Pons (tissue), 1 donor: ENCODE measurements at places on chromosomes 16 and 17.

- DNase-seq = no peak
These were observed 30.6 kb downstream of the MRPS23 start for GRCh38 chr17:57819285-57819684.

- peak; percentile 82 for DNase-seq
These were observed 14.0 kb downstream of the COPZ2 start for GRCh38 chr17:48023400-48024148.

DNA sequence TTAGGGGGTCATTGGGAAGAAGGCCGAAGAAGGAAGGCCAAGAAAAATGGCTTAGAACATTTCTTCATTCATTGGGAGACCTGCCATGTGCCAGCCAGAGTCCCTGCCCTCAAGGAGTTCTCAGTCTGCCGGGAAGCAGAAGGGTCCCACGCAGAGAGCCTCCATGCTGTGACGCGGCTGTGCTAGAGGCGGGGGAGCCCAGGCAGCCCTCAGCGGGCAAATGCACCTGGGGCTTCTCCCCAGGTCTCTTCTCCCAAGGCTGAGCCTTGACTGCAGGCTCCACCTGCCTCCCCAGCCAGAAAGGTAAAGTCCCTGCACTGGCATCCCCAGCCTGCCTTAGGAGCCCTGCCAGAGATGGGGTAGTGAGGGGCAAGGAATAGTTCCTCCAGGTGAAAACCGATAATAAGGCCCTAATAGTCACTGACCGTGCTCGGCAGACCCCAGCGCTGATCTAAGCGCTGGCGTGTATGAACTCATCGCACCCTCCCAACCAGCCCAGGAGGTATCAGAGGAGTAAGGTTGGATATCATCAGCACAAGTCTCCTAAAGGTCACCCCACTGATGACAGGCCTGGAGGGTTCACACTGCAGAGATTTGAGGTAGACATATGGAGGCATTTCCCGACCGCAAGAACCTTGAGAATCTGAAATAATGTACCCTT is 6.0 kb upstream of the CDR2L start:
- DNase-seq = no peak

- DNase-seq = no peak
These were observed 19.7 kb downstream of the PITPNM3 start for GRCh38 chr17:6536566-6537065.

DNA sequence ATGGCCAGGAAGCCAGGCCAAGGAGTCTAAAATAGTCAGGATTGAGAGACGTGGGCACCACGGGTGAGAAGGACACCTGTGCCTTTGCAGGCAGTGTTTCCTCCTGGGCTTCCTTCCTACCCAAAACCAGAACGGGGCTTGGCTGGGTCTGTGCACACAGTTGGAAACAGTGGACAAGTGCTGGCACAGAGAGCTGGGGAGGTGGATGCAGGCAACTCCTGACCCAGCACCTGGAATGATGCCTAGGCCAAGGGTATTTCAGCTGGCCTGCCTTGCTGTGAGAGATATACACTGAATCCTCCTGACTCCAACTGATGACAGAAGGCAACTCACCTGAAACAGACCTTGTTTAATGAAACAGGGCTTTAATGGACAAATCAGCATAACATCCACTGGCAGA is 186.2 kb downstream of the SLC39A11 start:
- no peak for DNase-seq

- no peak for DNase-seq
These were observed 6.9 kb downstream of the PPY start for GRCh38 chr17:43935204-43935925.

DNA sequence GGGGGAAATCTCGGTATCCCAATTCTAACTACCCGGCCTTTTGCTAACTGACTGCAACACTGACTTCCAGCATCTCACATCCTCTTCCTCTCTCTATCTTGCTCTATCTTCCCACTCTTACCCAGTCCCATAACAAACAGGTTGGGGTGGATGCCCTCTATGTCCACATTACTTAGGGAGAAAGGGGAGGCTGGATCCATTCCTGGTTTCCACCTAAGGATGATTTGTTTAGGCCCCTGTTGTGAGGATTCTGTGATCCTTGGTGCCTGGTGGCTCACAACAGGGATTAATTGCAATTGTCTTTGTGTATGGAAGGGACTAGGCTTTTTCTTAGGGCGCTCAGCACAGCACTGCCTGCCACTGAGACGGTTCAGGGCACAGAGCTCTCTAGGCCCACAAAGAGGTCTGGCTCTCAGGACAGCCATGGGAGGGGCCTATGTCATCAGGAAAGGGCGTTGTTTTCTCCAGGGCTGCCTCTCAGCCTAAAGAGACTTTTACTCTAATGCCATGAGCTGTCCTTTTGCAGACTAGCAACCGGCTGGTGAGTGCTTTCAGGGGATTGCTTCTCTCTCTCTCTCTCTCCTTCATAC is 612.1 kb upstream of the SALL1 start:
- no peak for DNase-seq

DNA sequence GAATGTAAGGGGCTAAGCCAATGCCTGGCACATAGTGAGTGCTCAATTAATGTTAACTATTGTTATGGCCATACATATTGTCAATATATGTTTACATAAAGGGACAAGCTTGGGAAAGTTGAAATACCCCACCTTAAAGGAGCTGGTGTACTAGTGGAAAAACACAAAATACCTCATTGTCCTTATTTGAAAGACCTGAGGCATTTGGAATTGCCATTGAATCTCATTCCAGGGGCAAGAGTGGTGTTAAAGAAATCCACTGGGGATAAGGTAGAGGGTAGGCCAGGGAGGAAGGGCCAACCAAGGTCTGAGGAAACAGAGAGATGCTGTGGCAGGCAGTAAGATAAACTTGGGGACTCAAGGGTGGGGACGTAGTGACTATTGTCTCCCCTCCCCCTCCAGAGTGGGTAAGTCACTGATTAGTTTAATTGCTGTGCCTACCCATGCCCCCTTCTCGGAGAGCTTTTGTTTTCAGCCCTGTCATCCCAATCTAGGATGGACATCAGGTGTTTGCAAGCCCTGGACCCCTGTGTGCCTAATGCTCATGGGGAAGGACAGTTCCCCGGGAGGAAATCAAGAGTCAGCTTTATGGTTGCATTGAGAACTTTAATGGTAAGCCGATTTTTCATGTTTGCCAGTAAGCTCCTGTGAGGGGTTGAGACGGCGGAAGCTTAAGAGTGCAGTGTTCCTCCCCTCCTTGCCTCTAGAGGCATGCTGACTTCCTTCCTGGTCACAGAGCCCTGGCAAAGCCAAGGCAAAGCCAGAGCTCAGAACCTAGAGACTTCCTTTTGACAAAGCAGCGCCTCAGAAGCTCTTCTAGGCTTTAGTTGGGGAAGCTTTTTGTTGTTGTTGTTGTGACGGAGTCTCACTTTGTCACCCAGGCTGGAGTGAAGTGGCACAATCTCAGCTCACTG is 2.5 kb upstream of the HEATR9 start:
- no peak for DNase-seq

GRCh38 chr17:5587438-5588032 is 3.2 kb upstream of the NLRP1 start:
- DNase-seq = peak; percentile 95

DNA sequence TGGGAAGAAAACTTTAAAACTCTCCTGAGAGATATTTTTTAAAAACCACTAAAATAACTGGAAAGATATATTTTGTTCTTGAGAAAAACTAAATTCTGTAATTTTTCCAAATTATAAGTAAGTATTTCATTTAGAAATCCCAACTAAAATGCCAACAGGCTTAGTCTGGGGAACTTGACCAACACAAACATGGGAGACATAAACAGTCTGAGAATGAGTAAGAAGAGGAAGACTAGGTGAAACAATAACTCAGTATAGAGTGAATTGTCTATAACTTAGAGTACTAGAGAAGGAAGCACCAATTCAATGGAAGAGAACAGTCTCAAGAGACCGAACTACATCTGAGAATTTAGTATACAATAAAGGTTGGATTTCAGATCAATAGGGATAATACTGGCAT is 2.9 kb downstream of the CMTM1 start:
- DNase-seq = no peak

DNA sequence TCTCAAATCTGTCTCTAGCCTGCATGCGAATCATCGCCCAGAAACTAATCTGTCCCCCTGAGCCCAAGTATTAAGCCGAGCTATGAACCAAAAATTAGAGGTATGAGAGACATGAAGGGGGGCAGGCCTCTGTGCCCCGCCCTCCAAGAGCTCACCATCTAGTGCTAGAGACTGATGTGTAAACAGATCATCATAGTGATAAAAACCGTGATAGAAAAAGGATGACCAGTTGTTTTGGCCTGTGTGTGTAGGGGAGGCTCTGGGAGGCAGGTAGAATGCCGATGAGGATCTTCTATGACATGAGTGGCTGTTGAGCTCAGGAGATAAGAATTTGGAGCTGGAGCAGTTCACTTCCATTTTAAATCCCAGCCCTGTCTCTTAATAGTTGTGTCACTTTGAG is 89.1 kb upstream of the TBX2 start:
- DNase-seq = no peak

- DNase-seq = no peak
These were observed 6.8 kb downstream of the OR1F1 start for GRCh38 chr16:3194792-3195191.

DNA sequence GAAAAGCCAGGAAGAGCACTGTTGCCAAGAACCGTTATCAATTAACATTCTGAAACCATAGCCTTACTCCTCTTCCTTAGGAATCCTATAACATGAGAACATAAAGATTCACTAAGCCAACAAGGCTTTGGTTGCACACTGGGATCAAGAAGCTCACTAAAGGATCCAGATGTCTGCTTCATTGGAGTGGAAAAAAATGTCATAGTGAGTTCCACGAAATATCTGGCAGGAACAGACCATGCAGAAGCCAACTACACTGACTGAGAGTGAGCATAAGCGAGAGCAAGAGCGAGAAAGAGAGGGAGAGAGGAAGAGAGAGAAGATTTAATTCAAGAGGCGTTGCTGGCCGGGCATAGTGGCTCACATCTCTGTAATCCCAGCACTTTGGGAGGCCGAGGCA is 13.4 kb upstream of the MEIOC start:
- DNase-seq = no peak

GRCh38 chr17:15999974-16000827 is 577 bp downstream of the TTC19 start:
- DNase-seq = peak; percentile 34
